Upper lobe of right lung (tissue), 1 donor: ENCODE measurements at places on chromosomes 11 and 22. TPM values are rescaled to one million over a fixed set of nuclear protein-coding genes. Genes with fewer than 3 reads are reported as not detected.

GAB2 gene
- total RNA-seq = 65.8 TPM

OR5A1 gene
- not detected for total RNA-seq

CFAP300 gene
- 2.3 TPM for total RNA-seq

KLHL35 gene
- total RNA-seq = 3.4 TPM

SHISAL1 gene
- total RNA-seq = 1.0 TPM

LRRC56 gene
- 3.2 TPM for total RNA-seq

MOV10L1 gene
- 1.2 TPM for total RNA-seq

A4GALT gene
- 25.7 TPM for total RNA-seq

C11orf65 gene
- total RNA-seq = 0.46 TPM

ALDH3B1 gene
- 95.9 TPM for total RNA-seq

DRD4 gene
- total RNA-seq = 1.2 TPM

RRP8 gene
- total RNA-seq = 17.9 TPM

CD3G gene
- 6.5 TPM for total RNA-seq

OR56A1 gene
- total RNA-seq = not detected
